ENCODE measurements at places on chromosomes 2 and 18.

DNA sequence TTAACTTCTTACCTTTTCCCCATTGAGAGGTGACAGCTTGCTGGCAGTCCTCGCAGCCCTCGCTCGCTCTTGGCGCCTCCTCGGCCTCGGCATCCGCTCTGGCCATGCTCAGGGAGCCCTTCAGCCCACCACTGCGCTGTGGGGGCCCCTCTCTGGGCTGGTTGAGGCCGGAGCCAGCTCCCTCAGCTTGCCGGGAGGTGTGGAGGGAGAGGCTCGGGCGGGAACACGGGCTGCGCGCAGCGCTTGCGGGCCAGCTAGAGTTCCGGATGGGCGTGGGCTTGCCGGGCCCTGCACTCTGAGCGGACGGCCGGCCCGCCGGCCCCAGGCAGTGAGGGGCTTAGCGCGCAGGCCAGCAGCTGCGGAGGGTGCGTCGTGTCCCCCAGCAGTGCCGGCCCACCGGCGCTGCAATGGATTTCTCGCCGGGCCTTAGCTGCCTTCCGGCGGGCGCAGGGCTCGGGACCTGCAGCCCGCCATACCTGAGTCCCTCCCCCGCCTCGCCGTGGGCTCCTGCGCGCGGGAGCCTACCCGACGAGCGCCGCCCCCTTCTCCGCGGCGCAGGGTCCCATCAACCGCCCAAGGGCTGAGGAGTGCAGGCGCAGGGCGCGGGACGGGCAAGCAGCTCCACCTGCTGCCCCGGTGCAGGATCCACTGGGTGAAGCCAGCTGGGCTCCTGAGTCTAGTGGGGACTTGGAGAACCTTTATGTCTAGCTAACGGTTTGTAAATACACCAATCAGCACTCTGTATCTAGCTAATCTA is 335.0 kb downstream of the CBLN2 start:
- no peak for DNase-seq

DNA sequence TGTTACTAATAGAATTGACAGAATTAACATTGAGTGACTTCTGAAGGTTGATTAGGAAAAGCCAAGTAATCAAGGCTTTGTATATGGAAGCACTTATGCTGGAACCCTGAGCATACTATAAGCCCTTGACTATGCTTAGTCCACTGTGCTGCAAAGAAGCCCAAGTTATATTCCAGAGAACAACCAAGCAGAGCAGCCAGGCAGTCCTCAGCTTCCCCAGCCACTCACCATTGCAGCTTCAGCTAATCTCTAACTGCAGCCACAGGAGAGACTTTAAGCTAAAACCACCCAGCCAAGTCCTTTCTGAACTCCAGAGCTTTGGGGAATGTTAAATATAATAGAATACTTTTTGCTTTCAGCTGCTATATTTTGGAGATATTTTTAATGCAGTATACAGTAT is 164.4 kb upstream of the VWC2L start:
- no peak for DNase-seq

DNA sequence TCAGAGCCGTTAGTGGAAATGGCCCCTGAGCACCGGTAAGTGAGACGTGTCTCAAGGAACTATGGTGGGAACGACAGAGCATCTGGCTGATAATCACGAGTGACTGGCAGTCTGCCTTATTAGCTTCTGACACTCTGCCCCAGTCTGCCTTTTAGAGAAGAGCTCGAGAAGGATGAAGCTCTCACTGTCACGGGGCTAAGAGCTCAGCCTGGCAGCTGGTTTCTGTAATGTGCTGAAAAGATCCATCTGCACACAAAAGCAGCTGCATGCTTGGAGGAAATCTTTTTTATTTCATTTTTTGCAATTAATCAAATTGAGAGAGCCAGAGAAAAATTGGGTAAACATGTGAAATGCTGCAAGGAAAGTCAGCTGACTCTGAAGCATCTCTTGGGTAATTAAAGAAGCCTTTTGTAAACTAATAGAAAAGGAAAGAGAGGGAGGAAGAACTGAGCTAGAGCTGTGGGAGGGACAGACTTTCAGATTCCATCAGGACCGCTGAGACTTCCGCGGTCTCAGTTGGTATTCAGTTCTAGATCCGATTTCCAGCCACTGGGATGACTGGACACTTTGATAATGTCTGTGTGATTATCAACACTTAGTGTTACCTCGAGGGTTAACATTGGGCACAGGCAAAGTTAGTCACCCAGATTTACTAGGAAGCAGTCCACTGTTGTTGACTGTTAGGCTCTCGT is 24.4 kb downstream of the MBP start:
- no peak for DNase-seq

GRCh38 chr18:35695384-35695783 is 113.8 kb downstream of the GALNT1 start:
- DNase-seq = no peak

DNA sequence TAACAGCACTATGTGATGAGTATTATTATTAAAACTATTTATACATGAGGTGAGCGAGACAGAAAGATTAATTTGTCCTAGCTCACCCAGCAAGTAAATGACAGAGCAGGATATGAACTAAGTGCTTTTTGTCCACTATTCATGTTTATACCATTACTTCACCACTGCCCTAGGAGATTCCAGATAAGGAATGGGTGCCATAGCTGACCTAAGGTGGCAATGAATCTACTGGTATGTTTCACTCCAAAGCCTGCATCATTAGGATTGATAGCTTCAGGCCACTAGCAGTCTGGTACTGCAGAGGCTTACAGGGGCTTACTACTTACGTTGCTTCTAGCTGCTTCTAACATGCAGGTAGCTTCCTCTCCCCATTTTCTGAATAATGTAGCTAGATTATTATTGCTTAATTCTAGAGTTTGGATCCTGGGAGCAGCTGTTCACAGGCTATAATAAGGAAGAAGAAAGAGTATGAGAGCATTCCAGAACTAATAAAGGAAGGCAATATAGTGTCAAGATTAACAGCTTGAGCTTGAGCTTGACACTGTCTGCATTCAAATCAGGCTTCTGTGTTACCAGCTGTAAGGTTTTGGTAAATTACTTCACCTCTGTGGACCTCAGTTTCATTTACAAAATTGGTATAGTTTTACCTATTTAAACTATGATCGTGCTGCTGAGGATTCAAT is 153.7 kb downstream of the GALNT3 start:
- DNase-seq = no peak

DNA sequence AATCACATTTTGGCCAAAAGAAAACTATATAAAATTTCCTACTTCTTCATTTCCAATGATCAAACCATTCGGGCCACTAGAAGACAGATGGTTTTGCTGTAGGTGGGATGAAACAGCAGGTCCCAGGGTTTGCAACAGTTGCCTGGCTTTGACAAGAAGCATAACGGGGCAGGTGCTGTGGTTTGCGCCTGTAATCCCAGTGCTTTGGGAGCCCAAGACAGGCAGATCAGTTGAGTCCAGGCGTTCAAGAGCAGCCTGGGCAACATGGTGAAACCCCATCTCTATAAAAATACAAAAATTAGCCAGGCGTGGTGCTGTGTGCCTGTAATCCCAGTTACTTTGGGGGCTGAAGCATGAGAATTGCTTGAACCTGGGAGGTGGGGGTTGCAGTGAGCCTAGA is 81.4 kb upstream of the XPO1 start:
- DNase-seq = no peak

DNA sequence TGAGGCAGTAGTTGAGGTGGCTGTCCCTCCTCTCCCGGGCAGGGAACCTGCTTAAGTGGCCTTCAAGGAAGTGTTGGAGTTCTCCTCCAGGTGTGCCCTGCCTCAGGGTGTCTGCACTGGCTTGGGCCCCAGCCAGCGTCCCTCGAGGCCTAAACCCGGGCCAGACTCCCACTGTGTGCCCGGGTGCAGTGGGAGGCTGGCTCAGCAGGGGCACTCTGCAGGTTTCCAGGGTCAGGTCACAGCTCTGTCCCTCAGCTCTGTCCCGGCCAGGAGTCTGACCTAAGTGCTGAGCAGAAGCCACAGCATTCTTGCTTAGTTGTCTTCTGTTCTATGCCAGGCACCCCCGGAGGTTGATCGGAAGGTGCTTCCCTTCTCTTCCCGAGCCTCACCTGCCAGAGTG is 69.0 kb upstream of the OTOS start:
- DNase-seq = no peak

DNA sequence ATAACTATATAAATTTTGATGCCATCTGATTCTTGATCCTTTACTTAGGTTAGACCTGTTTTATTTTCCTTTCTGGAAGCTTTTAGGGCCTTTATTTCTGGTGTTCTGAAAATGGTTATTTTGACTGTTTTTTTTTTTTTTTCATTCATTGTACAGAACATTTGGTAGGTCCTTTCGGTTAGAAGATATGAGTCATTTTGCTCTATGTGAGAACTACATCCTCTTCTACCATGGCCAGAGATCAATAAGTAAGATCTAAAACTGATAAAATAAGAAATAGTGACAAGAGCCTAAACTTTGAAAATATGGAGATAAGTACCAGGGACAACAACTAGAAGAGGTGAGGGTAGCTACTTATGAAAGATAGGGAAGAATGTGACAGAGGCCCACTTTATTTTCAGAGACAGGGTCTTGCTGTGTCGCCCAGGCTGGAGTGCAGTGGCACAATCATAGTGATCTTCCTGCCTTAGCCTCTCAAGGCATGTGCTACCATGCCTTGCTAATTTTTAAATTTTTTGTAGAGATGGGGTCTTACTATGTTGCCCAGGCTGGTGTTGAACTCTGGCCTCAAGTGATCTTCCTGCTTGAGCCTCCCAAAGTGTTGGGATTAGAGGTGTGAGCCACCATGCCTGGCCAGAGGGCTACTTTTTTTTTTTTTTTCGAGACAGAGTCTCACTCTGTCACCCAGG is 66.5 kb downstream of the EIF2AK3 start:
- no peak for DNase-seq

- no peak for DNase-seq
Observed at GRCh38 chr2:217988840-217989204, 14.0 kb downstream of the TNS1 start.

- DNase-seq = no peak
Observed at GRCh38 chr2:102063487-102063911, 71.7 kb downstream of the IL1R2 start.

DNA sequence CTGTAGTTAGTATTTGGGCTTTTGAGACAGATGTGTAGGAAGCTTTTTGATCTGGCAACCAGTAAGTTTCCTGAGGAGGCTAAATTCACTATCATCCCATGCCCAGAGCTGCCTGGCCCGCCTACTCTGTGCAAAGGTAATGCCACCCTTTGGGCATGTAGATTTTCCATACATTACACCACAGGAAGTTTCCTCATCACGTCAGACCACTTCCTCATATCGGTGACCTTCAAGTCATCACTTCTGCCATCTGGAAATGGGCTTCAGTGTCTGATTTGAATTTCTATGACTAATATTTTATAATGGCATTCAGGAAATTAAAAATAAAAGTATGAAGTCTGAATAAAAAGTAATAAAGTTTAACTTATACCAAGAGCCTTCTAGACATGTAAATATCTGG is 825.4 kb downstream of the DCDC2C start:
- DNase-seq = no peak

GRCh38 chr2:114170070-114170469 is 272.4 kb upstream of the DPP10 start:
- no peak for DNase-seq

GRCh38 chr2:30367232-30368070 is 79.6 kb upstream of the LCLAT1 start:
- DNase-seq = no peak
